ENCODE measurements at places on chromosomes 2 and 18.

DNA sequence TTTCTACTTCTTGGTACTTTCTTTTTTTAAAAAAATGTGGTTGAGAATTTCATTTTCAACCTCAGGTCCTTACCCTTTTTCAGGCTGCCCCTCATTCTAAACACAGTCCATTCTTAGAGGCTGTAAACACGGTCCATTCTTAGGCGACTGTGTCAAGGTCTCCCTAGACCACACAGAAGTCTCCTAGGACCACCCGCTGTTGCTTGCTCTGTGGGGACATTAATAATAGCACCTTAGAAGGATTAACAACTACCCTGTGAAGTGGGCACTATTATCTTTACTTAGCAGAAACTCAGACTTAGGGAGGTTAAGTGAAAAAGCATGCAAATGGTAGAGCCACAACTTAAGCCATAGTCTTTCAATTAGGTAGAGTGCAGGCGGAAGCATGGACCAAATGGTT is 91.7 kb downstream of the RBMS1 start:
- DNase-seq, result no peak

GRCh38 chr2:52884761-52885352 is 882.7 kb upstream of the CHAC2 start:
- DNase-seq, result no peak

GRCh38 chr2:205520311-205520710 is 162.0 kb upstream of the NRP2 start:
- no peak for DNase-seq

- DNase-seq, result no peak
These were observed 129.8 kb upstream of the EPAS1 start for GRCh38 chr2:46167406-46167805.

DNA sequence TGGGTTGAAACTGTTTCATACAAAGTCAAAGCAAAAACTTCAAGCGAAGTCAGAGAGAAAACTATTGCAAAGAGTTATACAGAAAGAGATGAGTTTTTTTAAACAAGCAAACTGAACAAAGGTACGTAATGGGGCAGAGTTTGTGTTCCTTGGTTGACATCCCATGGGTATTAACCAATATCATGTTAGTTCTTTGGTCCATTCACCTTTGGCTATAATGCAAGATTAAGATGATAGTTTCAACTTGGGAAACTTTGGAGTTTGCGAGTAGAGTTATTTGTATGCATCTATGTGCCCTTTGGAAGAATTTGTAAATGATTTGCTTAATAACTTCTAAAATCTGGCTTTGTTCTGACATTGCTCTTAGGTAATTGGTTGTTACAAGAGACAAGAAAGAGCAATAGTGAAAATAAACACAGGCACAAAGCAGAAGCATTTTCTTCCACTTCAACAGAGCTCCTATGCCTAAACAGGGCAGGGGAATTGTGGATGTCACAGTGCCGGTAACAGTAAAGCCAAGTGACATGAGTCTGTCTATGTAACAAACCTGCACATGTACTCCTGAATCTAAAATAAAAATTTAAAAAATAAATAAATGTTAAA is 936.1 kb downstream of the SUCLG1 start:
- no peak for DNase-seq

DNA sequence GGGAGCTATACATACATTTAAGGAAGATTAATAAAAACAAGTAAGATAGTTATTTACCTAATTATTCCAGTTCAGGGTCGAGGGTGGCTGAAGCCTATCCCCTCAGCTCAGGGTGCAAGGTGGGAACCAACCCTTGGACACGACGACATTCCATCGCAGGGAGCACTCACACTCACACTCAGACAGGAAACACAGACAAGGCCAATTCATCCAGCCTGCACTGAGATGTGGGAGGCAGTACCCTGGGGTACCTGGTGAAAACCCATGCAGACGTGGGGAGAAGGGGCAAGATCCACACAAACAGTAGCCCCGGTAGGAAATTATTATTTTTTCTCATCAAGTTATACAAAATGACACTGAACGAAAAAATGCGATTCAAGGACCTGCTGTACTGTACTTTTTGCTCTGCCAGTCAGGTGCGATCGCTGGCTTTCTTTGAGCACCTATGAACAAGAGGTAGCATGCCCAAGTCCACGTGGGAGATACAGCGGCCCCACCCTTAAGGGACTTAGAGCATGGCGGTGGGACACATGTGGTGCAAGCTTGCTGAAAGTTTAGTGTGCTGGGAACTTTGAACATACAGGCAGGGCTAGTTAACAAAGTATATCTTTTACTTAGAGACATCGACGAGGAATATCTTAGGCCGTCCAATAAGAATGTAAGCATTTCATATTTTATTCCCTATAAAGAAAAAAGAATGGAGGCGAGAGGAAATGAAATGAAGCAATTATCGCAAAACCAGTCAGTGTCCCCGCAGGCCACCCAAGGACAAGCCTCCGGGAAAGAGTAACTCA is 624 bp downstream of the METTL8 start:
- peak; percentile 46 for DNase-seq

DNA sequence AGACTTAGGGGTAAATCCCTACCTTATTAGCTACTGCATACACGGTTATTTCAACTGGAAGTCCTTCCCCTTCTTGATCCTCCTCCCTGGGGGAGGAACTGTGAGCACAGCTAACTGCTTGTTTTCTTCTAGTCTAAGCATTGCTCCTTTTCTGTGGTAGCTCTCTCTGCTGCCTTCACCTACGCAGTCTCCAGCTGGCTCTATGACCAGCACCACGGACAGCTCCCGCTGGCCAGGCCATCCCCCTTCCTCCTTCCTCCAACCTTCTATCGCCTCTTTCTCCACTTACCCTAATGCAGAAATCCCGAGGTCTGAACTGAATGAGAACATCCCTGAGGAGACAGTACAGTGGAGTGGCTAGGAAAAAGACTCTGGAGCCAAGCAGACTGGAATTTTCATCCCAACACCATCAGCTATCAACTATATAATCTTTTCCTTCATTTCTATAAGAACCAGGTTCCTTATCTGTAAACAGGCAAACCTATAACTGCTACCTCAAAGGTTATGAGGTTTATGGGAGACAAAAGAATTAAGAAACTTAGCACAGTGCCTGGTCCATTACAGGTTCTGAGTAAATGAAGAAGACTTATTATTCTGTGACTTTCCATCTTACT is 4.7 kb upstream of the CFAP65 start:
- no peak for DNase-seq

- no peak for DNase-seq
These were observed 141.1 kb downstream of the DCC start for GRCh38 chr18:52481116-52481515.

- DNase-seq, result no peak
These were observed 2.3 kb downstream of the FOXI3 start for GRCh38 chr2:88450186-88450585.

- no peak for DNase-seq
These were observed 66.3 kb downstream of the RRM2 start for GRCh38 chr2:10188729-10189305.

GRCh38 chr18:74841248-74841647 is 243.6 kb downstream of the ZNF407 start:
- DNase-seq, result no peak

GRCh38 chr2:225494100-225494459 is 94.6 kb downstream of the NYAP2 start:
- no peak for DNase-seq

- no peak for DNase-seq
These were observed 26.7 kb upstream of the MBOAT2 start for GRCh38 chr2:9030190-9030589.

DNA sequence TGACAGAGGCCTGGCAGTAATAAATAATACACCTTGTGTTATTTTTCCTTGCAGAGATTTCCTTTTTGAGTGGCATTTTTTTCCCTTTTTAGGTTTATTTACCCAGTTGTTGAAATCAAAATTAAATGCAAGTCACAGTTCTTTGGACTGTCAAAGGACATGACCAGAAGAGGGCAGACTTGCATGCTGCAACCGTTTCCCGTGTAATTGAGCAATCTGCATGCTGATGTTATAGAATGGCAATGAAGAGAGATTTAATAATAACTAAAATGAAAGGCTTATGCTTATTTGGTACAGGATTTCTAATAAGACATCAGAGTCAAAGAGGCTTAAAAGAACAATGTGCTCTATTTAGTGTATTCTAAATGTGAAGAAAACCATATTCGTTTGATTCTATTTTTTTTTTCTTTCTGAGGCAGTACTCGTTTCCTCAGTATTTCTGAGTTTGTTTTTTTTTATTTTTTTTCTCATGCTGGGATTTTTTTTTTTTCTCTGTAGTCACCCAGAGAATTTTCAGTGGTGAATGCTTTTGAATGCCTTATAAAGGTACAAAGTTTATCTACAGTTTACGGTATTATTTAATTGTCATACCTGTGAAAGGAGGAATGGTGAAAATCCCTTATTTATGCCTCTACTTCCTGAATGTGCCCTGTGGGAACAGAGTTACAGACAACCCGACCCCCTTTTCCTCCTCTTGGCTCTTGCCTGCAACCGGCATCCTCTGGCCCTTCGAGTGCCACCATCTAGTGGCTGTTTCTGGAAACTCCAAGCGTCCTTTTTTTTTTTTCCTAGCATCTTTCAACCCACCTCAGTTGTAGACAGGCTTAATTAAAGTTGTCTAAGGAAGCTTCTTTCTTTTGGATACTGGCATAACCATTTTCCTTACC is 368.5 kb downstream of the LRRTM1 start:
- no peak for DNase-seq

GRCh38 chr18:13608791-13609532 is 117.4 kb downstream of the FAM210A start:
- DNase-seq, result no peak

GRCh38 chr18:31918733-31919132 is 24.2 kb downstream of the TRAPPC8 start:
- DNase-seq, result no peak

DNA sequence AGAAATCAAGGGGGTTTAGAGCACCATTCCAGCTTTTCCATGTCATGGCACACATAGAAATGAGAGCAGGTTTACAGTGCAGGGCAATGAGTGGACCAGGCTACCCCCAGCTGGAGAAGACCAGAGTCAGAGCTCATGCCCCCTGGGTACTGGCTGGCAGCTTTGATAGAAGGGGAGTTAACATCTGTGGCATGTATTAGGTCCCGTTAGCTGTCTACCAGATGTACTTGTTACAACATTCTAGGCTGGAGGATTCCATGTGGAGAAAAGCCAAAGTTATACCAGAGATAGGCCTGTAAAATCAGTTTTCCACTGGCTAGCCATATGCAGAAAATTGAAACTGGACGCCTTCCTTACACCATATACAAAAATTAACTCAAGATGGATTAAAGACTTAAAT is 109.2 kb downstream of the CCDC85A start:
- DNase-seq, result no peak

GRCh38 chr2:85266146-85267041 is 61.4 kb downstream of the TGOLN2 start:
- DNase-seq, result peak; percentile 43

GRCh38 chr2:133109772-133110171 is 439.8 kb upstream of the LYPD1 start:
- DNase-seq, result no peak

DNA sequence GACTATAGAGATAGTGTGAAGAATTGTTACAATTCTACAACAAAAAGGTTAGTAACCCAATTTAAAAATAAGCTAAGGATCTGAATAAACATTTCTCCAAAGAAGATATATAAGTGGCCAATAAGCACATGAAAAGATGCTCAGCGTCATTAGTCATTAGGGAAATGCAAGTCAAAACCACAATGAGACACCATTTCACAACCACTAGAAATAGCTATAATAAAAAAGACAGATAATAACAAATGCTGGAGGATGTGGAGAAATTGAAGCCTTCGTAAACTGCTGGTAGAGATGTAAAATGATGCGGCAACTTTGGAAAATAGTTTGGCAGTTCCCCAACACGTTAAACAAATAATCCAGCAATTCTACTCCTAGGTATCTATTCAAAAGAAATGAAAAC is 366.5 kb upstream of the POU3F3 start:
- DNase-seq, result no peak

- DNase-seq, result no peak
These were observed 59.3 kb downstream of the EMILIN2 start for GRCh38 chr18:2905854-2906703.

DNA sequence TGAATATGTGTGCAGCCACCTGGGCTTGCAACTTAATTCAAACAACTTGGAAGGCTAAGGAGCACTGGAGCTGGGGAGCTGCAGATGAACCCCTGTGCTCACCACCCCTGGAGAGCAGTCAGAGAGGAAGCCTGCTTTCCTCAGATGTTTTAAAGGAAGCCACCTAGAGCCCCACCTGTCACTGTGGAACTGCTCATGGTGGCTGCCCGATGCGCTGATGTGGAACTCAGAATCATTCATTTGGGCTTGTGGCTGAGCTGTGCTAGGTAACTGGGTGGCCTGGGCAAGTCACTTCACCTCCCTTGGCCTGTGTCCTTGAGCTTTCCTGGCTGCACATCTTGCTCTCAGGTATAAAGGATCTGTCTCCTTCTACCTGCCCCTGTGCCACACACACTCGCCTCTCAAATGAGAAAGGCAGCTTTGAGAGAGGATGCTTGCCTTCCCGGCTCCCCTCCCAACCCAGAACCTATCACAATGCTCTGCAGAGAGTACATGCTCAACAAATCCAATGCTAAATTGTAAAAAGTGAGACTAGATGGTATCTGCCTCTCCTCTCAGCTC is 41.3 kb downstream of the BCL11A start:
- no peak for DNase-seq

- no peak for DNase-seq
These were observed 53.0 kb upstream of the TANK start for GRCh38 chr2:161107265-161107664.

DNA sequence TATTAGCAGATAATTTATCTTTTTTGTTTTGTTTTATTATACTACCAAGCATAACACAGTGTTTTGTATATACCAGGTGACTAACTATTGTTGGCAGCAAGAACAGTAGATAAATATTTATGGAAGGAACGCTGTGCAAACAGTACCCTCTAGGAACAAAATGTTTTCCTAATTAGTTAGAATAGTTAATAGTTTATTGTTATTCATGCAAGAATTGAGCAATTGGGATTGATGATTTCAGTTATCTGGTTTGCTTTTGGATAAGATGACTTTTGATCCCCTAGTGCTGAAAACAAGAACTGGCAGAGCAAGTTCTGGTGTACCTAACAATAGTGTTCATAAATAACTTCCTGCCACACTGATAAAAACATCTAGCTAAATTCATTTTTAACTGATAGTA is 323.3 kb downstream of the TGIF1 start:
- DNase-seq, result no peak

- DNase-seq, result no peak
These were observed 2.7 kb downstream of the IKZF2 start for GRCh38 chr2:213148572-213149261.

DNA sequence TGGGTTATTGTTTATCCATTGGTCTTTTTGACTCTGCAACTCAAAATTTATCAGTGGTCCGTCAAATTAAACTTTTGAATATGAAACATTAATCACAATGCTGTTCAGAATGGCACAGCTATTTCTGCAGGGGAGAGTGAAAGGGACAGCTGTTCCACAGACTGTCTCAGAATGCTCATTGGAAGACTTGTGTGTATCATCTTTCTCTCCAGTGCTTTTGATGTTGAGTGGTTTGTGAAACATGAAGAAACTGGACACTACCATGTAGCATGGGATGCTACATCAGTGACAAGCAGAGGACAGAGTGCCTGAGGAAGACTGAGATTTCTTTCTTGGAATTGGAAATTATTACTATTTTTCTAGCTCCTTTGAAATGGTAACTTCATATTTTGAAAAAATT is 115.7 kb downstream of the PLCL1 start:
- no peak for DNase-seq

All from stimulated activated CD4-positive, alpha-beta T cell treated with anti-CD3 and anti-CD28 coated beads, Interleukin-2, amount 100 ng/mL, for 4 hours (primary cell).